ENCODE measurements at places on chromosomes 1 and 21. TPM values are rescaled to one million over a fixed set of nuclear protein-coding genes. Genes with fewer than 3 reads are reported as not detected.

Gene CHI3L1
- not detected for total RNA-seq

Gene WDR64
- total RNA-seq: not detected

Gene NTNG1
- 16.3 TPM for total RNA-seq

Gene ENAH
- total RNA-seq: 46.0 TPM

Gene ZMYM1
- 30.2 TPM for total RNA-seq

Gene TGFBR3
- total RNA-seq: 33.6 TPM

Gene LMNA
- 314 TPM for total RNA-seq

Gene GJB3
- not detected for total RNA-seq

Gene HES3
- not detected for total RNA-seq

Gene CFAP107
- total RNA-seq: not detected

Gene ERVH48-1
- total RNA-seq: 0.06 TPM

Gene OLIG2
- total RNA-seq: not detected

Gene OPTC
- not detected for total RNA-seq

Gene MAP1LC3C
- 0.17 TPM for total RNA-seq

Gene C8A
- not detected for total RNA-seq

Gene IFNLR1
- total RNA-seq: 0.62 TPM

Gene NMNAT2
- 0.27 TPM for total RNA-seq

Gene CLDN17
- not detected for total RNA-seq

Gene AKNAD1
- not detected for total RNA-seq

Gene SPATA46
- total RNA-seq: not detected

Gene DDX20
- 21.8 TPM for total RNA-seq

Gene IGSF5
- 0.51 TPM for total RNA-seq

Gene TMEM81
- total RNA-seq: 2.4 TPM

Gene CSF1
- 12.7 TPM for total RNA-seq

Gene CYB561D1
- total RNA-seq: 3.1 TPM

Gene ITLN2
- not detected for total RNA-seq

Gene SLAMF1
- total RNA-seq: not detected

Gene BLACAT1
- 1.8 TPM for total RNA-seq

Gene PLA2G2F
- total RNA-seq: not detected

Gene CXADR
- total RNA-seq: 137 TPM

Gene BARHL2
- 0.07 TPM for total RNA-seq

Gene TRMT1L
- 13.7 TPM for total RNA-seq
